ENCODE measurements at places on chromosomes 16 and 17.

- no peak for DNase-seq
Observed at GRCh38 chr16:17173281-17173680, 297.5 kb downstream of the XYLT1 start.

- DNase-seq, result no peak
Observed at GRCh38 chr17:33012522-33013033, 20.9 kb downstream of the SPACA3 start.

- no peak for DNase-seq
Observed at GRCh38 chr17:27562777-27563455, 68.1 kb upstream of the LGALS9 start.

DNA sequence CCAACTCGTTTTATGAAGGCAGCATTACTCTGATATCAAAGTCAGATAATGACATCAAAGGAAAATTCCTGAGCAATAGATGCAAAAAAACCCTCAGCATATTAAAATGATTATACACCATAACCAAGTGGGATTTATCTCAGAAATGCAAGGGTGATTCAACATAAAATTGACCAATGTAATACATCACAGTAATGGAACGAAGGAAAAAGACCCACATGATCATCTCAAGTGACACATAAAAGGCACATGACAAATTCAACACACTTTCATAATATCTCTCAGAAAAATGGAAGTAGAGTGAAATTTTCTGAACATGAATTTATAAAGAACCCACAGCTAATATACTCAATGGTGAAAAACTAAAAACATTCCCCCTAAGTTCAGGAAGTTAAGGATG lies 118.8 kb downstream of the ITFG1 start:
- no peak for DNase-seq

DNA sequence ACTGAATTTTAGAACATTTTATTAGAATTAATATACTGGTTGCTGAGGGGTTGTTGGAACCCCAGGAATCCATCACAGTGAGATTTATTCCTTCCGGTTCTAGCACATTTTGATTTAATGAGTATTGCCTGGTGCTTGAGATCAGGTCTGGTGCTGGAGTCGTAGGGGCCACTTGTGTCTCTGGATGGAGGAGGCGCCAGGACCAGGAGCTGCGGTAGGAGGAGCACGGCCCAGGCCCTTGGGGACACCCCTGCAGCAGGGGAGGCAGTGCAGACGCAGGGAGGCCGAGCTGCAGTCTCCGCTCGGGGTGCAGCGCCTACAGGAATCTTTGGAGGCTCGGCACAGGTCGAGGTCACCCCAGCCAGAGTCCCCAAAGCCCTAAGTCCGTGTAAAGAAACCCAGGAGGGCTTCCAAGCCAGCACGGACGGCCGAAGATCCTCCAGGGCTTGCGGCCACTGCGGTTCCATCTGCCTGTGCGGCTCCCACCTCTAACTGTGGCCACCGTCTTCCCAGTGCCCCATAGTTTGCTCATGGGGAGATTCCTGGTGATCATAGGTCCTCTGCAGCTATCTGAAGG lies 66.2 kb upstream of the CREBBP start:
- DNase-seq, result no peak

DNA sequence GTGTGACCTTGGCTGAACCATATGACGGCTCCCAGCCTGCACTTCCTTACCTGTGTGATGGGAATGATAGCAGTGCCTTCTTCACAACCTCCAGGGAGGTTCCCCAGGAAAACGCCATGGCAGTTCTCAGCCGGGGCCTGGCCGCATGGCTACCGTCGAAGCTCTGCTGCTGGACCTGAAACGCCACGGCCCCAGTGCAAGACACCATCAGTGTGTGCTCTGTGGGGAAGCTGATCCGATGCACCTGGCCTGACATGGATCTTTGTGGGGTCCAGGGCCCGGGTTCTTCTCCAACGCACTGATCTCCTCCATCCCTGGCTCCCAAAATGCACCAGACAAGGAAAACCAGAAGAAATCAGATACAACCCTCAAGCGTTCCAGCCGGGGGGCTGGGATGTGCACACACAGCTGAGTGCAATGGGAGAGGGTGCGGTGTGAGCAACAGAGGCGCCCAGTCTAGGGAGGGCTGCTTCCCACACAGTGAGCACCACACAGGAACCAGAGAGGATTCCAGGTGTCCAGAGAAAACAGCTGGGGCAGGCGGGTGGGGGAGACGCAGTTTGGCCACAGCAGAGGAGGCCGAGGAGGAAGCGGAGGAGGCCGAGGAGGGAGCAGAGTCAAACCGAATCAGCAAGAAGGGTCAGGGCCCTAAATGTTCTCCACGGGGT lies 54.3 kb upstream of the ZNF469 start:
- DNase-seq, result no peak

GRCh38 chr17:6461792-6462524 lies 17.7 kb downstream of the PIMREG start:
- no peak for DNase-seq

GRCh38 chr16:11264155-11264832 lies 4.8 kb downstream of the TNP2 start:
- no peak for DNase-seq

GRCh38 chr17:44187131-44187899 lies 543 bp downstream of the TMUB2 start:
- peak; percentile 71 for DNase-seq

DNA sequence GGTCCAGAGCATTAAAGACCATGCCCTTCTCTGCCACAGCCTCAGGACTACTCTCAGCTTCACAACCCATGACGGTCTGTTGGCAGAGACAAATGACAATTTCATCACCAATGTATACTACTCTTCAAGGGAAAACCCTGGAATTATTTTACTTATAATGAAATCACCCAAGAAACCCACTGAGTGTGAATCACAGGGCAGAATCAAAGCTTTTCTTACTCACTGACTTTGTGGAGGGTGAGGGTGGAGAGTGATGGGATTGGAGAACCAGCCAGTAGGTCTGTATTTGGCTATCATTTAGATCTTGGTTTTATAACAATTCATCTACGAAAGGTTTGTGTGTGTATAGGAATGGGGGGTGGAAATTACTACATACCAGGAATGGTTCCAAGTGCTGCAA lies 442.6 kb downstream of the SHISA9 start:
- no peak for DNase-seq

DNA sequence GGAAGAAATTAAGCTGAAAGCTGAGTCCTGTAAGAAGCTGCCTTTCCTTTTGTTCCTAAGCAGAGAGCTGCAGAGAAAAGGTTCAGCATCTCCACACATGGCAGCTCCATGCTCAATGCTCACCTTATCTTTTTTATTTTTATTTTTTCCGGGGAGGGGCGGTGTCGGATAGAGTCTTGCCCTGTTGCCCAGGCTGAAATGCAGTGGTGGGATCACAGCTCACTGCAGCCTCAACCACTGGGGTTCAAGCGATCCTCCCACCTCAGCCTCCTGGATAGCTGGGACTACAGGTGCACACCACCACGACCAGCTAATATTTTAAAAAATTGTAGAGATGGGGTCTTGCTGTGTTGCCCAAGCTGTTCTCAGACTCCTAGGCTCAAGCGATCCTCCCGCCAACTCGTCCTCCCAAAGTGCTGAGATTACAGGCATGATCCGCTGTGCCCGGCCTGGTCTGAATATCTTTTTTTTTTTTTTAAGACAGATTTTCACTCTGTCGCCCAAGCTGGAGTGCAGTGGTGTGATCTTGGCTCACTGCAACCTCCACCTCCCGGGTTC lies 28.3 kb upstream of the CIBAR2 start:
- no peak for DNase-seq

- DNase-seq, result no peak
Observed at GRCh38 chr16:28167221-28167620, 44.5 kb downstream of the XPO6 start.

- DNase-seq, result no peak
Observed at GRCh38 chr16:17461951-17462729, 8.6 kb downstream of the XYLT1 start.

- DNase-seq, result no peak
Observed at GRCh38 chr17:76644995-76645394, 1.4 kb upstream of the ST6GALNAC1 start.

DNA sequence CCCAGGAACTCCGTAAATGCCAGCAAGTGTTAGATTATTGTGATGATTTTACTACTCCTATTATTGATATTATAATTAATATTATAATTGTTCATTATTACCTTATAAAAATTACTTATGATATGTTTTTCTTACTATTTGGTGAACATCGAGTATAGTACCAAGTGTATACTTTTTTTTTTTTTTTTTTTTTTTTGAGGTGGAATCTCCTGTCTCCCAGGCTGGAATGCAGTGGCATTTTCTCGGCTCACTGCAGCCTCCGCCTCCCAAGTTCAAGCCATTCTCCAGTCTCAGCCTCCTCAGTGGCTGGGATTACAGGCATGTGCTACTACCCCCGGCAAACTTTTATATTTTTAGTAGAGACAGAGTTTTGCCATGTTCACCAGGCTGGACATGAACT lies 347.0 kb downstream of the WWOX start:
- no peak for DNase-seq

- DNase-seq, result no peak
Observed at GRCh38 chr17:58176200-58176599, 9.4 kb downstream of the OR4D2 start.

GRCh38 chr17:4771519-4772234 lies at the start of gene TM4SF5:
TSS of gene TM4SF5 (plus strand) at chr17:4771886. CDS start at chr17:4771923, 37 bp downstream.
- DNase-seq, result no peak

DNA sequence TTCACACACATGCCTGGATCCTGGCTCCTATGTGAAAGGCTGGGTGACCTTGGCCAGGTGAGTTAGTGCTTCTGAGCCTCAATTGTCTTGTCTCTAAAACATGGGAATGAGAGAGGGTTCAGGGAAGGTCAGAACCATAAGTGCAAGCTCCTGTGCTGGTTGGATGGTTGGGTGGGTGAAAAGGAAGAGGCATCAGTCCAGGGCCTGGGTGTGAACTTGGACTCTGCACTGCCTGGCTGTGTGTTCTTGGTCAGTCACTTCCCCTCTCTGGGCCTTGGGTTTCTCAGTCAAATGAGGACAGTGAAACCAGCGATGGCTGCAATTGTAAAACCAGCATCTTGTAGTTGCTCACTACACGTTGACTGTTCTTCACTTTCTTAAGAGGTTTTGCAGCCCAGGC lies 643 bp upstream of the KCNG4 start:
- DNase-seq, result no peak

DNA sequence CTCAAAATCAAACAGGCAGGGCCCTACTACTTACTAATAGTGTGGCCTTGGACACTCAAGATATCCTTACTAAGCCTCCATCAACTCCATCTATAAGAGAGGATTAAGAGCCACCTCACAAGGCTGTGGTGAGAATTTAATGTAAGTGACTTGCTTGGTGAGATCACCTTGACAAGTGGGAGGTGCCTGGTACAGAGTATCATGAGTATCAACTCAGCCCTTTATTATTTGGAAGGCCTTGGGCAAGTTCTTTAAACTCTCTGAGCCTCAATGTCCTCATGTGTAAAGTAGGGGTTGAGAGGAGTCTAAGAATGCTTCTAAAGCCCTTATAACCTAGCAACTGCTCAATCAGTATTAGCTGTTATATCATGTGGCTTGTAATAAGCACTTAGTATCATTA lies 15.0 kb downstream of the THUMPD1 start:
- no peak for DNase-seq

DNA sequence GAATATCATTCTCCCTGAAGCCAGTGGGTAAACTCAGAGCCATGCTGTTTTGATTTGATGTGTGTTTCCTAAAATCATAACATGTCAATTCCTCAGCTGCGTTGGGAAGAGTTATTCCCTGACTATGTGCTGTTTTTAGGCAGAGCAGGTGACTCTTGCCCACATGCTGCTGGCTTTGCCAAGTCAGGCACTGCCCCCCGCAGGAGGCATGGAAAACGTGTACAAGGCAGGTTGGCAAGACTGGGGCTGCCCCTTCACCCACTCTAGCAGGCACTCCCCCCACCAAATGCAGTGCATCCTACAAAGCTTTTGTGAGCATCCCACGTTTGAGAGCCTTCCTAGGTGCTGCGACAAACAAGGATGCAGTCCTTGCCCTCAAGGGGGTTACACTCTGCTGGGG lies 38.3 kb upstream of the NAT9 start:
- no peak for DNase-seq

GRCh38 chr17:56899403-56899802 lies 14.4 kb downstream of the TRIM25 start:
- DNase-seq, result no peak

DNA sequence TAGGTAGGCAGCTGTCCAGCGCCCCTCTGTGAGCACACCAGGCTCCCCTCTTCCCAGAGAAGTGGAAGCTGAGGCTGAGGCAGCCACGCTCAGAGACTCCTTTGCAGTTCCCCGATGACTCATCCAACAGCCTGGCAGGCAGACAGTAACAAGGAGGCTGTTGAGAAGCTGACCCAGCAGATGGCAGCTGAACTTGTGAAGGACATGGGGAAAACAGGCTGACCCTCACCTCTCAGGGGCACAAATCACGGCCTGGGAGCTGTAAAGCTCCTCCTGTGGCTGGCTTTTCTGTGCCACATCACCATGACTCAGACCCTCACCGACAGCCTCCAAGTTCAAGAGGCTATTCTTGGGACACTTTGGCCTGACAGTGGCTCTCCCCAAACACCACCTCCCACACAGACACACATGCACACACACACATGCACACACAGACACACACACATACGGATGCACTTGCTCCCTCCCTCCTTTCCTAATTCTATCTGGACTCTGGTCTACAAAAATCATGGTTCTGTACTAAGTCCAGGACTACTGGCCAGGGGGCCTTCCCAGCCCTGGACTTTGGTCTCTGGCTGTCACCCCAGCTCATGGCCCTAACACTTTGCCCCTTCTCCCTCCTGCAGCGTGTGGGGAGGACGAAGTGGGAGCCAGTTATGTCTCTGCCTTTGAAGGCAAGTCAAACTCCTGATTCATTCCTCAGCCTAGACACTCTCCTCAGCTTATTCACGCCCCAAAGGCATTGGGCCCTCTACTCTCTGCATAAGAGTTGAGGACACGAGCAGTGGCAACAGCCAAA lies 23.2 kb downstream of the MAP3K14 start:
- peak; percentile 19 for DNase-seq

DNA sequence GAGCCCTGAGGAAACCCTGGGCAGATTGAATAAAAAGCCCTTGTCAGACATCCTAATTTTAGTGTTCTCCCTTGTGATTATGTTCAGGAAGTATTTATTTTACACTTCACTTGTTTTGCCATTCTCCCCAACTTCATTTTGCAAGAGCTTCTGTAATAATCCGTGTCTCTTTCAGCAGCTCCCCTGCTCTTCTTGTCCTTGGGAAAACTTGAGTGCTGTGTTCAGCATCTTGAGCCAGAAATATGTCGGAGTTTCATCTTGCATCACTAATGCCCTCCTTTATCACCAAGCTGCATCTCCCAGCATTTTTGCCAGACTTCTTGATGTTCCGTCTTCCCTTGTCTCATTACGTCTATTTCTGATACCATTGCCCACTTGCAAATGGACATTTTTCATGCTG lies 486.5 kb upstream of the EEF2KMT start:
- DNase-seq, result no peak

DNA sequence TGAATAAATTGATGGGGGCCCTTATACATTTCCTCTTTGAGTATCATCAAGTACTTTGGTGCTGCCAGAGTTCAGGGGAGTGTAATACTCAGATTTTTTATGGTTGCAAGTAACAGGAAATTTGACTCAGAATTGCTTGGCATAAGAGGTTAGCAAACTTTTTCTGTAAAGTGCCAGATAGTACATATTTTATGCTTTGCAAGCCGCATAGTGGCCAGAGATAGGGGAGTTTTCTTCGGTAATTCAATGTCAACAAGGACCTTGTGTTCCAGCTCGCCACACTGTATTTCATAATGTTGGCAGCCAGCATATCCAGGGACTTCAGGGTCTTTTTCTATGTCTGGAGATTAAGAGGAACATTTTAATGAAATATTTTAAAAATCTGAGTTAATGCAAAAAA lies 51.0 kb upstream of the MARCHF10 start:
- no peak for DNase-seq

Measured in activated CD4-positive, alpha-beta T cell treated with anti-CD3 and anti-CD28 coated beads for 24 hours (primary cell).